ENCODE measurements at places on chromosomes 1 and 21.
A peak's percentile ranks its signal among the peaks of the same experiment; 100 is the strongest.

DNA sequence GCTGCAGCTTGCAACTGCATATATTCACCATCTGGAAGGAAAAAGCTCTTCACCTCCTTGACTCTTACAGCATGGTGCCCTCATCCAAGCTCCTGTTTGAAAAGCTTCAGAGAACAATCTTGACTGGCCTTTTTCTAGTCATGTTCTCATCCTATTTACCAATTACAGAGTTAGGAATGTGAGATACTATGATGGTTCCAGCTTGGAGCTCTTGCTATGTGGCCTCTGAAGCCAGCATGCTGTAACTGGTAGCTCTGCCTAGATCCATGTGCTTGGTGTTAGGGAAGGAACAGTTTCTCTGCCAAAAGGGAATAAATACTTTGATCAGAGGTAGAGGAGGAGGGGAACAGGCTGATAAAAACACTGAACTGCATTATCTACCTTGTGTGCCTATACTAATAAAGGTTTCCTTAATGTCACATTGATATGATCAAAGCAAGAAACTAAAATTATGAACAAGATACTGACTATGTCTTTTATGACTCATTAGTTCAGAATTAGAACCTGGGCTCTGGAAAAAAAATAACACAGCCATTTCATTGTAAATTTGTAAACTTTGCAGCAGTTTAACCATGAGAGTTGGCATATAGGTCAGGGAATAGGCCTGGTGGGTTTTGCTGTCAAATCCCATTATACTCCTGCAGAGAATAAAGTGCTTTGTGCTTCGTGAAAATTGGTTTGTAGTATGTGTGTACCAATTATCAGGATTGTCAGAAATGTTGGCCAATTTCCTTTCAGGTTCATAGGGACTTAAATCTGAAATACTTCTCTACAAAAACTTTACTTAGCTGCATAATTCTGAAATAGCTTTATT lies 92.7 kb downstream of the LEPR start:
- DNase-seq = no peak

GRCh38 chr21:44067011-44067839 lies 40.0 kb upstream of the PWP2 start:
- no peak for DNase-seq

GRCh38 chr1:165827268-165828102 lies at the start of gene UCK2:
UCK2 (plus strand) TSS chr1:165827614; CDS start chr1:165827834, 220 bp downstream.
- DNase-seq = peak; percentile 85

GRCh38 chr1:225631021-225631663 lies 21.8 kb downstream of the ENAH start:
- no peak for DNase-seq
